ENCODE measurements at places on chromosomes 16 and 17.

DNA sequence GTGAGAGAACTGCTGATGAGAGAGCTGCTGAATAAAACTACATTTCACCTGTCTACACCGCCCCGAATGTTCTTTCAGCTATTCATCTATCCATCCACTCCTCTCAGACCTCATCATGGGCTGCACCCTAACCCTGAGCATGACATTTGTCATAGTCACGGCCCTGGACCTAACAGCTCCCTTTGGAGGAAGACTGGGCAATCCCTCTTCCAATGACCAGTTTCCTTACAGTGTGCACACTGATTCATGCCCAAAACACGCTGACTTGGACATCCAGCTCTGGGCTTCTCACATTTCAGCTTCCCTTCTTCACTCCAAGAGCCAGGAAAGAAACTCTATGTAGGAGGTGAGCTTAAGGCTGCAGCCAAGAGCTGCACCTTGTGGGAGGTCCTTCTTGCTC, 41.8 kb upstream of the ARL4D start:
- no peak for DNase-seq

DNA sequence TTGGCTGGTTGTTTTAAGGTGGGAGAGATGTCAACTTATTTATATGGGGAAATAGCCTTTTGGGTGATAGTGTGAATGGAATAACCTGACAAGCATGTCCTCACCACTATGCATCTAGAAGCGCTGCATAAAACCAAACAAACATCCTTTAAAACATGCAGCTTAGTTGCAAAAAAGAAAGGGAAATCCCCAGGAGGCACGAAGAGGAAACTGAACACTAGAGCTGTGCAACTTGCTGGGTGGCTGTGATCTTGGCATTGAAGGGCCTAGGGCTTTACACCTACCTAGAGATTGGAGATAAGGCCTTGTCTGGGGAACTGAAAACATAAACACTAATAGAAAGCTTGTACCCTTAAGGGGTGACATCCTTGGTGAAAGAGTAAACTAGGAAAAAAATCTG, 7.3 kb downstream of the C16orf54 start:
- peak; percentile 67 for DNase-seq

DNA sequence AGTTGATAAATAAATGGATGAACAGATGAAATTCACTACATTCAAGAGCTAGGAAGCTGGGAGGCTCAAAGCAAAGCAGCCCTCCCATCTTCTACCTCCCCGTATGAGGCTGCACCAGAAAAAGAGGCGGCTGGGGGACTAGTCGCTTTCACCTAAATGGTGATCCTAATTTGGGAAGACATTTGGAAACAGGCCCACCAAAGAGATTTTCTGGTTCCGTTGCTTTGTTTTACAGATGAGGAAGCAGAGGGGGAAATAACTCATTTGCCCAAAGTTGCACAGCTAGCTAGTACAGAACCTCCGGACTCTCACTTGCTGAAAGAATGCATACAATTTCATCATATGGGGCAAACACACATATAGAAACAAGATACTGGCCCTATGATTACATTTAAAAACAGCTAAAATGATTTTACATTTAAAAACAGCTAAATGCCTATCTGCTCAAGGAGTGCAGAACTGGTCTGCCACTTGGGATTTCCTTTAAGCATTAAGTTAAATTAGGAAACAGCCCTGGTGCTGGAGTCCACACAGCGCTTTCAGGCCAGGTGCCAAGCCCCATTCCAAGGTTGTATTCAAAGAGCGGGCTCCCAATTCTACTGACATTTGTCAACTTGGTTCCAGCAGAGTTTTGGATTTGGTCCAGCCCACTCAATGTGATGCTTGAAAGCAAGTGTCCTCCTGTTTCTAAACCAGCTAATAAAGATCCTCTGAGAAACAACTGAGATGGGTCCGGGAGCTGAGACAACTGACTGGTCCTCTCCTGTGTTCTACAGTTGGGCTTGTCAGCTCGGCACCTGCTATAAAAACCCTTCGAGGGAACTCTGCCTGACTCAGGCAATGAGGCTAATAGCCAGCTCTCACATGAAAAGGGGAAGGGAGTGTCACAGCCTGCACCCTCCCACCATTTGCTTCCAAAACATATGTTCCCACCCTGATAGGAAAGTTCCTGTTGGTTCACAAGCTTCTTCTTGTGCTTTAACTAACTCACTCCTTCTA, 11.7 kb downstream of the ERN1 start:
- DNase-seq, result no peak

DNA sequence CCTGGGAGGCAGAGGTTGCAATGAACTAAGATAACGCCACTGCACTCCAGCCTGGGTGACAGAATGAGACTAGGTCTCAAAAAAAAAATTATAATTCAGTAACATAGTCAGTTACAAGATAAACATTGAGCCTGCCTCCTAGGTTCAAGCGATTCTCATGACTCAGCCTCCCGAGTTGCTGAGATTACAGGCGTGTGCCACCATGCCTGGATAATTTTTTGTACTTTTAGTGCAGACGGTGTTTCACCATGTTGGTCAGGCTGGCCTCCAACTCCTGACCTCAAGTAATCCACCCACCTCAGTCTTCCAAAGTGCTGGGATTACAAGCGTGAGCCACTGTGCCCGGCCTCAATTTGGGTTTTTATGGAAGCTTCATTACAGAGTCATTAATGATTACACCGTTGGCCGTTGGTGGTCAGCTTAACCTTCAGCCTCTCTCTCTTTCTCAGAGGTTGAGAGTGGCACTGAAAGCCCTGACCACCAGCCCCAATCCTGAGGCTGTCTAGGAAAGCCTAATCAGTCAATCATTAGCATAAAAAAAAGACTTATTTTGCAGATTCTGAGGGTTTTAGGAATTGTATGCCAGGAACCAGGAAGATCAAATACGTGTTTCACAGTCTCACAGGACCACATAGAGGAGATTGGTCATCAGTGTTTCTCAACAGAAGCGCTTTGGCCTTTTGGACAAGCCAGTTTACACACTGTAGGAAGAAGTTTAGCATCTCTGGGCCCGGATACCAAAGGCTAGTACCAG, 1.3 kb upstream of the LRRC37A3 start:
- no peak for DNase-seq

DNA sequence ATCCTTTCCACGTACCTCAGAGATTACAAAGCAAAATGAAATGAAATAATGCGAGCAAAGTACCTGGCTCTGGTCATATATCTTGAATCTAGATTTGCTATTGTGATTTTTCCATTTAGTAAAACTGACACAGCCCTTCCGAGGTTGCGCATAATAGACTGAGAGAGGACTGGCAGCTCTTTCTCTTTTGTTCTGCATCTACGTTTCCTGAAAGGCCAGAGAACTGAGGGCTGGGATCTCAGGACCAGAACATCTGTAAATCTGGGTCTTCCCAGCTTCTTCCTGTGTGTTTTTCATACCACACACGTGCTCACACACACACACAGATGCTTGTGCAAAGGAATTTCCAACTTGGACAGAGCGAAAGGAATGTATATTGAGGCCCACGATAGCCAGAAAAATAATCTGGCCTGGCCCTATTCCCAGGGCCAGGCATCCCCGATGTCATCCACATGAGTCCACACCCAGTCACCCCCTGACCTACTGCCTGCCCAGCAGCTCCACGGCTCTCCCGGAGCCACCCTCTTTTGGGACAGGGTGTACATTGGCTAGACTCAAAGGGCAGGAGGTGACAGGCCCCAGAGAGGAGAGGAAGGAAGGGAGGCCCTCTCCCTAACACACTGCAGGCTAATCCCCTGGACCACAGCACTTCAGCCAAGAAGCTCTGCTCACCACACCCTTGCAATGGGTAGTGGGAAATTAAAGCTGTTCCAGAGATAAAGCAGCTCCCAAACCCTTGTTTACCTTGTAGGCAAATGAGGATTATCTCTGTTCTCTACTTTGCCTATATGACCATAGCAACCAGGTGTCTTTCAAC, 41.8 kb downstream of the NOL11 start:
- DNase-seq, result no peak

GRCh38 chr17:60840456-60840855, 162.8 kb downstream of the BCAS3 start:
- no peak for DNase-seq

- no peak for DNase-seq
Observed at GRCh38 chr17:32285746-32286517, 20.3 kb downstream of the RHBDL3 start.

- DNase-seq, result no peak
Observed at GRCh38 chr16:49936791-49937190, 80.9 kb upstream of the ZNF423 start.

DNA sequence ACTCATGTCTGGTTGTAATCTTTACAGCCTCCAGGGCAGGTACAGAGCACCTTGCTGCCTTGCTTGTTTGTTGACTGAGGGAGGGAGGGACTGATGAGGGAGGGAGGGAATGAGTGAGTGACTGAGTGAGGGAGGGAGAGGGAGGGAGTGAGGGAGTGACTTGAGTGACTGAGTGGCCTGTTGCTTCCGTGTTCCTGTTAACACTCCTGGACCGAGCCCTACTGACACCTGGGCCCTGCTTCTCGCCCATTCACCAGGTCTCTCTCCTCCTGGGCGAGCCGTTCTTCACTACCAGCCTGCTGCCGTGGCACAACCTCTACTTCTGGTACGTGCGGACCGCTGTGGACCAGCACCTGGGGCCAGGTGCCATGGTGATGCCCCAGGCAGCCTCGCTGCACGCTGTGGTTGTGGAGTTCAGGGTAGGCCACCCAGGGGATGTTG, 41.2 kb downstream of the PRMT7 start:
- DNase-seq, result no peak

DNA sequence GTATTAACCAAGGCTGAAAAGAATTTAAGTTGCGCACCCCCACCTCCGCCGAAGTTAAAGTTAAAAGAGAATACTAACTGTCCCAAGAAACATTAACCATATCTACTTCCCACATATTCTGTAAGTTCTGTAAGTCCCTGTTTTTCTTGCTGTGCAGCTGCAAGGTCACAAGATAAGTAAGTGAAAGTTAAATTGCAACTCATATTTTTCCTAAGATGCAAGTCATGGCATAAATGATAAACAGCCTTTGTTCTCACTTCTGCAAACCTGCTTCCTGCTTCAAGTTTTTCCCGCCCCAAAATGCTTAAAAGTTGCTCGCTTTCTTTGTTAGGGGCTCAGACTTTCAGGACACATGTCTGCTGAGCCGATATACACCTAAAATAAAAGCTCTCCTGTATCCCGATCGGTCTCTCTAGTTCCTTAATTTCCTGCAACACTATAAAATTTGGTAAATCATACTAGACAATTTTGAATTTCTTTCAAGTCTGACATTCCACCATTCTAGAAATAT, 32.6 kb upstream of the ABCA9 start:
- no peak for DNase-seq

DNA sequence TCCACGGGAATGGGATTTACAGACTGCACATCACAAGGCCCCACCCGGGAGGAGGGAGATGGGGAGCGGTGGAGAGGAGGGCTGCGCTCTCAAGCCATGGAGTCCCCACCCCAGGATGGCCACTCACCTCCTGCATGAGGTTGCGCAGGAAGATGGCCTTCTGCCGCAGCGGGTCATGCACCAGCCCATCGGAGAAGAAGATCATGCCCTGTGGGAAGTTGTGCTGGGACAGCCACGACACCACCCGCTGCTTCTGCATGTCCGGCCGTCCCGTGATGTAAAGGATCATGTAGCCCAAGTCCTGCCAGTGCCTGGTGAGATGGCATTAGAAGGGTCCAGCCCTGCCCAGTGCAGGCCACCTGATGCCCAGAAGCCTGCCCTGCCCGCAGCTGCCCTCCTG, 17.0 kb downstream of the PIMREG start:
- no peak for DNase-seq
